ENCODE measurements at places on chromosomes 2 and 18. TPM values are rescaled to one million over a fixed set of nuclear protein-coding genes. Genes with fewer than 3 reads are reported as not detected.
A peak's percentile ranks its signal among the peaks of the same experiment; 100 is the strongest.

GRCh38 chr2:1886405-1886992, 142.2 kb upstream of the PXDN start:
- peak; percentile 79 for DNase-seq

DNA sequence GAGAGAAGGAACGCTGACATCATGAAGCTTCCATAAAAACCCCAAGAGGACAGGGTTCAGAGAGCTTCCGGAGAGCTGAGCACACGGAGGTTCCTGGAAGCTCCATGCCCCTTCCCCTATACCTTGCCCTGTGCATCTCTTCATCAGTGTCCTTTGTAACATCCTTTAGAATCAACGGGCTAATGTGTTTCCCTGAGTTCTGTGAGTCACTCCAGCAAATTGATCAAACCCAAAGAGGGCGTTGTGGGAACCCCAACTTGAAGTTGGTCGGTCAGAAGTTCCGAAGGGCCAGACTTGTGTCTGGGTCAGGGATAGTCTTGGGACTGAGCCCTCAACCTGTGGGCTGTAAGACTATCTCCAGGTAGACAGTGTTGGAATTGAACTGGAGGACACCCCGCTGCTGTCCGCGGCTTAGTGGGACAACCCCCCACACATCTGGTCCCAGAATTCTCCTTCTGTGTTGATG, 25.9 kb upstream of the GPR55 start:
- DNase-seq = no peak

SKOR2 gene
- 0.38 TPM for total RNA-seq

SPP2 gene
- total RNA-seq = not detected

HAAO gene
- 6.0 TPM for total RNA-seq

SATB2 gene
- total RNA-seq = 3.8 TPM

PRKRA gene
- total RNA-seq = 33.1 TPM

HTR2B gene
- total RNA-seq = 0.80 TPM

DNA sequence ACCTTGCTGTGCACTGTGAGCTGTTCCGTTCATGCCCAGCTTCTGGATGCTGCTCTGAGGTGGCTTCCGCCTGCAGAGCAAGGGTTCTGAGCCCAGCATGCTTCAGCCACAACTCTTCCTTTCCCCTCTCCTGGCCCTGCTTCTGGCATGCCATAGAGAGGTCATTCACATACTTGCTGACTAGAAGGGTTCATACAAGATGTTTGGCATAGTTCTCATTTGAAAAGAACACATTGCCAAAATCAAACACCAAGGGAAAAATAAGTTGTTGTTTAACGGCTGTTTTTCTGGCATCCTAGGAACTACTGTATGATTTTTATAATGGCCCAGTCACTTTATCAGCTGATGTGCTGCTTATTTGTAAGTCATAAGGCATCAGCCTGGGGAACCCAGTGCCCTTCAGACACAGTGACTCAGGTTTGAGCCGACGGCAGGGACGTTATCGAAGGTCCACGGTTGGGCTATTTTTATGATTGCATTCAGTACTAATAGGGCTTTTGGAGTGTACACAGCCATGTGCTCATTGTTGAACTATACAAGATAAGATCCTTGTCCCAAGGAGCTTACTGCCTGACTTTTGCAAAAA, 53.9 kb upstream of the CTAGE1 start:
- no peak for DNase-seq

RSAD2 gene
- total RNA-seq = 0.28 TPM

GRCh38 chr2:9220201-9220600, 13.6 kb downstream of the ASAP2 start:
- DNase-seq = no peak

DNA sequence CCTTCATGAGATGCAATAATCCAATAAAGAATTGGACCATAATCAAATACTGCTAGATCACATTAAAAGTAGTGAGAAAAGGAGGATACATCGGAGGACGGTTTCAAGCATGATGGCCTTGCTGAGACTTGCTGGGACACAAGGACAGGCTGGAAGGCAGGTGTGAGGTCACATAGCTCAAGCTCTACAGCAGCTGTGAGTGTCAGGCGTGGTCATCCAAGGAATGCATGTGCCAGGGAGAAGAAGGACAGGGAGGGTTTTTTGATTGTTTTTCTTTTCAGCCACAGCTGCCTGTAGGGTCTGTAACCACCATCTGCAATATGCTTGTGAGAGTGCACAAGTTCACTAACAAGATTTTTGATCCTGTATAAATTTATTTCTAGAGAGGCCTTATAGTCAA, 57.6 kb downstream of the BMP10 start:
- no peak for DNase-seq

DNA sequence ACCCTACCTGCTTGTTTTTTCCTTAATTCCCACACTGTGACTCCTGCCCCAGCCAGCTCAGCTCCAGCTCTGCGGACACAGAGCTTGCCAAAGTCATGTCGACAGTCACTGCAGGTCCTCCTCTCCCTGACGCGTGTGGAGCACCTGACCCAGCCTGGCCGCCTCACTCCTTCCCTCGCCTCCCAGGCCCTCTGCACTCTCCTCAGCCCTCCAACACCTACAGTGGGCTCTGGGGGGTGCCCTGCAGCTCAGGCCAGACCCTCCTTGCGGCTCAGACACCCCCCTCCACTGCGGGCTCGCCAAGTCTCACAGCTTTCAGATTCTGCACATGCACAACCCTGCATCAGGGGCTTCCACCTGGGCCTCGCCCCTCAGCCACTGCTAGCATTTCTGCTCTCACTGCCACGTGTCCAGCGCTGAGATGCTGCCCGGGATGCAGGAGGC, 68.3 kb downstream of the NDUFA10 start:
- no peak for DNase-seq

Data from endothelial cell (in vitro differentiated cells).